Stimulated activated CD8-positive, alpha-beta memory T cell treated with anti-CD3 and anti-CD28 coated beads, Interleukin-7, amount 100 ng/mL, for 1 hour (primary cell): ENCODE measurements at places on chromosomes 11 and 22.

DNA sequence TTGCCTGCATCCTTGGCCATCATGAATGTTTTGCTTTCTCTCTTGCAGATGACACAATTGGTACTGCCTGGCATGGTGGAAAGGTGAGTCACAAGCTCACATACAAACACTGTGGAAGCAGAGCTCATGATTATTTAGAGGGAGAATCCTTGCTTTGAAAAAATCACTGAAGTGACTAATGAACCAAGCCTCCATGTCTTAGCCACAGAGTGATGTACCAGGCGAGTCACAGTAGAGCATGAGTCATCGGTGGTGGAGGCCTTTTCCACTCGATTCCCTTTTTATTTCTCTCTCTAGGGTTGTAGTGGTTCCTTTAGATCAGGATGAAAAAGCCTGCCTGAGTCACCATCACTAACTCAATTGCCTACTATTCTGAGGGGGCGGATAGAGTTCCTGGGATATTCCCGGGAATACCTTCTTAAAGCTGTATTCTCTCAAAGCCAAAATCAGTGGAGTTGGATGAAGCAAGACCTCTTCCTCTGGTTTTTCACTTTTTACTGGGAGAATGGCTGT, 49.6 kb upstream of the ALKBH3 start:
- no peak for DNase-seq

GRCh38 chr11:266676-267439, 11.3 kb upstream of the NLRP6 start:
- DNase-seq, result no peak

- no peak for DNase-seq
Measured at GRCh38 chr22:38228326-38228872, 26.6 kb downstream of the MAFF start.

GRCh38 chr11:105226766-105227165, 87.2 kb upstream of the CARD18 start:
- DNase-seq, result no peak

DNA sequence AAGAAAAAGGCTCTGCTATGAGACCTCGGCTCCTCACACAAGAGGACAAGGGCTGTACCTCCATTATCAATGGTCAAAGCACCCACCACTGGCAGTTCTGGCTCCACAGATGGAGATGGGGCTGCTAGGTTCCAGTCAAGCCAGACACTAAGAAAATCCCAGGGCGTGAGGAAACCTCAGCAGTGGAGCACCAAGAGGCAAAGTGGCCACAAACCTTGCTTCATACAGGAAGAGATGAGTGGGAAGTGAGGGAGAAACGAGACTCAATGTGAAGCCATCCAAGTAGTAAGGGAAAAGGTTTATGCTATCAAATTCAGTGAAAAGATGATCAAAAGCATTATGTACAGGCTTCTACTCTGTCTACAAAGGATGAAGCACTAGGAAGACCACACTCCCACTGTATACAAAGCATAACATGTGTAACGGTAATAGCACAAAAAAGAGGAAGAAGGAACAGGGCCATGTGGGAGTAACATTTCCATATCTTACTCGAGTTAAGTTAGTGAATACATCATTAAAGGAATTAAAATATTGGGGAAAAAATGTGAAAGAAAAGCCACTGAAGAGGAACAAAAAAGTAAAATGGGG, 27.0 kb downstream of the POLDIP3 start:
- DNase-seq, result no peak

DNA sequence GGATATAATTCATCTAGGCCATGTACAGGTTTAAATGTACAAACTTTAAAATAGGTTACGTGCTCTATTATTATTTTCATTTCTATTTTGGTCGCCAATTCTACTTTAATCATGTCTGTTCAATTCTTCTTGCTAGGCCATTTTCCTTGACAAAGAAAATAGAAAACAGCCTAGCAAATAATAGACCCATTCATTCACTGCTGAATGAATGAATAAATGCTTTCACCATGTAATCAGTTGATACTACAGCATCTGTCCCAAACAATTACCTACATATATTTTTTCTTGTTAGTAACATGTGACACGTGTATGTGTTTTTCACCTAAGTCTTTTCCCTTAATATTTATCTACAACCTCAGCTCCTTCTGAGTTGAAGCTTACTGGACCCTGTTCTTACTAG, 27.5 kb downstream of the SNX19 start:
- DNase-seq, result no peak

DNA sequence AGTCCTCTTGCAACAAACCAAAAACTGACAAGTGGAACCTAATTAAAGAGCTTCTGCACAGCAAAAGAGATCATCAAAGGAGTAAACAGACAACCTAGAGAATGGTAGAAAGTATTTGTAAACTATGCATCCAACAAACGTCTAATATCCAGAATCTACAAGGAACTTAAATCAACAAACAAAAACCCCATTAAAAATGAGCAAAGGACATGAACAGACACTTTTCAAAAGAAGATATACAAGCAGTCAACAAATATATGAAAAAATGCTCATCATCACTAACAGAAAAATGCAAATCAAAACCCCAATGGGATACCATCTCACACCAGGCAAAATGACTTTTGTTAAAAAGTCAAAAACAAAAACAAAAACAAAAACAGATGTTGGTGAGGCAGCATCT, 33.7 kb downstream of the ZNF214 start:
- DNase-seq, result no peak

DNA sequence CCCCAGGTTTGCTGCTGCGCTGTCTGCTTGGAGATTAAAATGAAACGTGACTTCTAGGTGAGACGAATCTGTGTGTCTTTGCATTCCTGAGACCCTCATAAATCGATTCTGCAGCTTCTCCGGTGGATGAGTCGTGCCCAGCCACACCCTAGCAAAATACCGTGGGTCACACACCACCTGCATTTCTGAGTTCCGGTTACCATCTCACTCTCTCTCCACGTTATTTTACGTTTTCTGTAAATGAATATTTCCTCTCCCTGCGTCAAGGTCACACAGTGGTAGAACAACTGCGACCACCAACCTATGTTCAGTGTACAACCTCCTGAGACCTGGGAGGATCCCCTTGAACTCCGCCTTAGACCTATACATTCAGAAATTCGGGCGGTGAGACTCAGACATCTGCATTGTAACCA, 1.1 kb downstream of the YWHAH start:
- DNase-seq, result no peak

- no peak for DNase-seq
Measured at GRCh38 chr11:94168882-94169281, 40.2 kb downstream of the PANX1 start.

- DNase-seq, result no peak
Measured at GRCh38 chr22:20211997-20212753, 55.9 kb downstream of the RTN4R start.

DNA sequence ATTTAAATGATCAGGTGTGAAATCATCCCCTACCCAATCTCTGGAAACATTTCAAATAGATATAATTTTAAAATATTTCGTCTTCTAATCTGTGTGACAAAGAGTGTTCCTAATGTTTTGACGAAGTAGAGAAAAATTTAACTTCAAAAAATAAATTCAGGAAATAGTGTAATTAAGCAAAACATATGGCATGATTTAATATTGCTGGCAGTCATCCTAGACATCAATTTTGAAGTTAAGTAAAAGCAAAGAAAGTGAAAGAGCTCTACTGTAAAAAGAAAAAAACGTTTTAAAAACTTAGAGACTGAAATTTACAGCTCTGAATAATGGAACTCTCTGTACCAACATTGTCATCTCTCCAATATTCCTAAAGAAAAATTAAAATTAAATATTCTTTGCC, 1062.3 kb downstream of the LRRC4C start:
- DNase-seq, result no peak

DNA sequence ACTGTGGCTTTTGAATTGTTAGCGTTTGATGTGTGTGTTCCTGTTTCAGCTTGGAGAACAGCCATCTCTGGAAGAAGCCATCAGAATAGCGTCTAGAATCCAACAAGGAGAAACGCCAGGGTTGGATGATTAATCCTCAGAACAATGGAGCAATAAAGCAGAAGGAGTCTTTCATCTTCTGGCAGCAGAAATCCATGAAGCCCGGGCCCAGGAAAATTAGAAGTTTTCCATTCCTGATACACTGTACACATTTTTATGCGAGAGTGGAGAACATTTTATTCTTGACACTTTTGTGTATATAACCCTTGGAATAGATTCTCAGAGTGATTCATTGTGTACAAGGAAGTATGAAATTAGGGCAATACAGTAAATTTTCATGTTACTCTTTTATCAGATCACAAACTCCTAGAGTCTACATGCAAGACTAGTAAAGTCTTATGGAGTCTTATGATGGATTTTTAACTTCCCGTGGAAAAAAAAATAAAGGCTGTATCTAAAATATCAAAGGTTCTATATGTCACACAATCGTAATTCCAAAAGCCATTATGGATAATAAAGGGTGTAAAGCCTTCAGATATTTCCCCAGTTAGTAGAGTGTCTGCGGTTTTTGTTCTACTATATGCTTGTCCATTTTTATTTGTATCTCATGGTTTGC, 45.9 kb upstream of the WEE1 start:
- no peak for DNase-seq

DNA sequence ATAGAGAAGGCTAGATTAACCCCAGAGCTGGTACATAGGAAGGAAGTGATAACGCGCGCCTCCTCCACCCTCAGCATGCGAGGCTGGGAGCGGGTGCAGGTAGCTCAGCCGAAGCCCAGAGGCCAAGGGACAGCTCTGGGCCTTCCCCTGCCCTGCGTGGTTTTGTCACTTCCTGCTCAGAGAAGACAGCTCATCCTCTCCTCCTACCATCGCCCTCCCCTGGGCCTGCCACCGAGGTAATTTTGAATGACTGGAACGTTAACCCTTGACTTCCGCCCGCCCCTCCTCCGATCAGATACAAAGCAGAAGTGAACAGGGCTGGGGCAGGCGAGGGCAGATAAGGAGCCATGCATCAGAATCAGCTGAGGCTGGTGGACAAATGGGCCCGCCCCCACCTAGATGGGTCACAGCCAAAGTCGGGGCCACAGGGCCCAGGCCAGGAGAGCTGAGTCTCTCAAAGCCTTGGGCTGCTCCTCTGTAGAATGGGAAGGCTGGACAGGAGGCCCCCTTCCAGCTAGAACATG, 1.6 kb downstream of the RAC2 start:
- DNase-seq, result peak; percentile 75

GRCh38 chr22:46951350-46951749, 188.9 kb downstream of the TBC1D22A start:
- no peak for DNase-seq

- no peak for DNase-seq
Measured at GRCh38 chr11:35313066-35313759, 106.1 kb downstream of the SLC1A2 start.
